ENCODE measurements at places on chromosomes 2 and 18. TPM values are rescaled to one million over a fixed set of nuclear protein-coding genes. Genes with fewer than 3 reads are reported as not detected.

Gene LRRTM1
- total RNA-seq, result not detected

Gene ANKRD53
- 0.30 TPM for total RNA-seq

Gene ANO7
- total RNA-seq, result 1.0 TPM

Gene GALR1
- total RNA-seq, result not detected

All from smooth muscle cell of the pulmonary artery (primary cell).